ENCODE measurements at places on chromosomes 6 and 20.

DNA sequence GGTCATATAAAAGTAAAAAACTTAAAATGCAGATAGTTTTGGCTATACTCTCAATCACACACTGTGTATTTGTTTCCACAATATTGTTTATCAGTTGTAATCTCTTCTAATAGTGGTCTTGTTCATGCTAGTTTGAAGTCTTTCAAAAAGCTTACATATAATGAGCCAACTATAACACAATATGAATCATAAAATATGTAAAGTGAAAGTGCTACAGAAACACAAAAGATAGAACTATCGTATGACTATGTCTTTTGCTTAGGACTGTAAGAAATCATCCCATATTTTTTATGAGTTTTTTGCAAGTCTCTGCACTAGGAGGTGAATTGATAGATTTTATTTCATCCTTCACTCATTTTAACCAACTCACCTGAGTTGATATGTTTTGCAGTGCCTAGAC lies 136.0 kb downstream of the MMUT start:
- no peak for DNase-seq

DNA sequence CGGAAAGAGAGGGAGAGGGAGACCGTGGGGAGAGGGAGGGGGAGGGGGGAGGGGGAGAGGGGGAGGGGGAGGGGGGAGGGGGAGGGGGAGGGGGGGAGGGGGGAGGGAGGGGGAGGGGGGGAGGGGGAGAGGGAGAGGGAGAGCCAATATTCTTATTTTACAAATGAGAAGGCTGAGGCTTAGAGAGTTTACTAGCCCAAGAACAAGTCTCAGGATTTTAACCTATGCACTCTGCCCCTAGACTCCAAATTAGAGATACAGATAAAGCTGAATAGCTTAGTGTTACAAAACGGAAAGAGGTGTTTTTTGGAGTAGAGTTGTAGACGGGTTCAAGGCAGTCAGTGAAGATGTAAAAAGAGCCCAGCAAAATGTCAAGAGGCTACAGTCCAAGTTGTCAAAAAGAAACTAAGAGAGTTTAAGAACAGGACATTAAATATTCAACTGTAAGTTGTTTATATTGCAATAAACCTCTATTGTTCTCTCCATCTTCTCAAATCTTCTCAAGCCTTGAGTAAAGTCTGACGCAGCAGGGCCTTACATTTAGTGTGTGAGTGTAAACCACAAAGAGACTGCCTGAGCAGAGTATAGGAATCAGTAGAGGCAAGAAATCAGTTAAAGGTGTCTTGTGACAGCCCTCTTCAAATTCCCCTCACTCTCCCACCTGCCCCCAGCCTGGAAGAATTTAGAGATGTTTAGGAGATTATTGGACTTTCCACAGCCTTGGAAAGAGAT lies 34.9 kb upstream of the AKIRIN2 start:
- DNase-seq, result no peak

- DNase-seq, result no peak
Measured at GRCh38 chr6:127198549-127198948, 68.1 kb upstream of the RNF146 start.

- DNase-seq, result no peak
Measured at GRCh38 chr20:40714109-40714508, 25.1 kb upstream of the MAFB start.

DNA sequence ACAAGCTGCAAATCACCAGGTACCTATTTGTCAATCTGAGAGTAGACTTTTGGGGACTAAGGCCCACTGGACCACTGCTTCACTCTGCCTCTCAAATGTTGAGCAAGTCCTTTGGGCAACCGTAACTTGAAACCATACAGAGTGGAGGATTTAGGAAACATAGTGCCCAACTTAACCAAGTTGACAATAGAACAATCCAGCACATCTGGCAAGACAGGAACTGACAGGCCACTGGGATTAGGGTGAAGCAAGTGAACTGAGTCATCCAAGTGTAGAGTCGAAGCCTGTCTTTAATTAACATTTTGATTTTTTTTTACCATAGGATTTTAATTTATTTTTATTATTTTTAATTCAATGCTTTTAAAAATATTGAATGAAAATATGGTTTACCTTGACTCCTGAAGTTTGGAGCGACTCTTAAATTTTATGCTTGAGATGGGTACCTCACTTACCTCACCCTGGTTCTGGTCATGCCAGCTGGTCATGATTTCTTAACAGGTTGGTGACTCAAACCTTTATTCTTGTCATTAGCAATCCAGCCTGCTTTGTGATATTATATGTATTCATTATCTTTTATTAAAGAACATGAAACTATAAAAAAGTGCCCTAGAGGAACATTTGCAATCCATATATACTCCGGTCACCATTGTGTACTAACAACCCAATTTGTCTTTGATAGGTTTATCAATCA lies 312.1 kb upstream of the DEFB112 start:
- no peak for DNase-seq

- DNase-seq, result no peak
Measured at GRCh38 chr20:13684566-13685222, 46.0 kb upstream of the TASP1 start.

- no peak for DNase-seq
Measured at GRCh38 chr6:144893680-144894151, 608.6 kb downstream of the UTRN start.

Measured in skin of body (tissue), 3 donors.